Stimulated activated CD8-positive, alpha-beta memory T cell treated with anti-CD3 and anti-CD28 coated beads, Interleukin-12 subunit alpha, Interleukin-12 subunit beta, amount 100 ng/mL, for 4 hours (primary cell): ENCODE measurements at places on chromosomes 5 and 9.

DNA sequence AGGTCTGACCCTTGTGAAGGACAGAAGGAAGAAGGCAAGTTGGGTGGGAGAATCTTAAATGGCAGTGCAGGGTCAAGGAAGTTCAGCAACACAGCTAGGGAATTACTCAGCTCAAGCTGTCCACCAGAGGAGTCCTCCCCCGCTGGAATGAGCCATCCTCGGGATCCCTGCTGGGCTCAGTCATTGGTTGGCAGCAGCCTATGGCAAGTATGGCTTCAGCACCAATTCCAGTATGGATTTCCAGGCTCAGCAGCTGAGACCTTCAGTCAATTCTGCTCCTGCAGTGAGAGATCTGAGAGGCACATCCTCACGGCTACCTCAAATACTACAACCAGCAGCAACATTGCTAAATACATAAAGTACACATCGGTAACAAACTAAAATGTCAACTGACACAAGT is 280.6 kb upstream of the PIK3R1 start:
- DNase-seq = no peak

DNA sequence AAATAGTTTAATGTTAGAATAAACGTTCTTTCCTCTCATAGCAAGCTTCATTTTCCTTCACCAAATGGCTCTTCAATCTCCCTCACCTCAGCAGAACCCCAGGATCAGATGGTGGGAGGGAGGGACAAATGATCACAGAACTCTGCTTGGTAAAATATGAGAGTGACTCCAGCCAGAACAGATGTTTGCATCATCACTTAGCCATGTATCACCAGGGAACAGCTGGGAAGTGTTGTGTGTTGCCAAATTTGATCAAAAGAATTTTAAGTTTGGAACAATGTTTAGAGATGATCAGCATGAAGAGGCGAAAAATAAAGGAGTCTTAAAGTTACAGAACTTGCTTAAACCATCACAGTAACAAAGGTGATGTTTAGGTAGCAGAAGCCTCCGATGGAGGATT is 115.7 kb downstream of the FRMD3 start:
- no peak for DNase-seq

- no peak for DNase-seq
These were observed 40.4 kb downstream of the SPARC start for GRCh38 chr5:151646334-151646733.

- DNase-seq = no peak
These were observed 10.4 kb downstream of the TNIP1 start for GRCh38 chr5:151070449-151070848.

- DNase-seq = no peak
These were observed 7.8 kb upstream of the GADD45G start for GRCh38 chr9:89596937-89597555.

DNA sequence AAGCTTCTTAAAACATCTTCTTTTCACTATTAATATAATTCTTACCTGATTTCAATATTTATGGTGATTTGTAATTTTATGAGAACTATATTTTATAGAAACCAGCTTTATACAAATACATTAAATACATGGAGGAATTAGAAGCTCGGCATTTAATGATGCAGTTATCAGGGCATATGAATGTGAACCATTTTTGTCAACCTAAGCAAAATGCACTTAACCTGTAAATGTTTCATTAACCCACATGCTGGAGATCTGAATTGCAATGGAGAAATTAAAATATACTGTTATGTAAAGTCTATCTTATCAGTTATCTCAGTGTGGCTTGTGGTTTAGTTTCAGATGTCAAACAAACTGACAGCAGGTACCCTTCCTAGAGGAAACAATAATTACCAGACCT is 63.2 kb upstream of the CDH12 start:
- DNase-seq = no peak

DNA sequence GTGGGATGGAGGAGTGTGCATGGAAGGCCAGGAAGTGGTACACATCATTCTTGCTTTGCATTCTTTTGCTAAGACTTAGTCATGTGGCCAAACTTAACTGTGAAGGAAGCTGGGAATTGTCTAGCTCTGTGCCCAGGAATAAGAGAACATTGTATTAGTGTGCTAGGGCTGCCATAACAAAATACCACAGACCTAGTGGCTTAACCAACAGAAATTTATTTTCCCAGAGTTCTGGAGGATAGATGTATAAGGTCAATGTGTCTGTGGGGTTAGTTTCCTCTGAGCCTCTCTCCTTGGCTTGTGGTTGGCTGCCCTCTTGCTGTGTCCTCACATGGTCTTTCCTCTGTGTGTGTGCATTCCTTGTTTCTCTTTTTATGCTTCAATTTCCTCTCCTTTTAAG is 32.4 kb downstream of the NNT start:
- DNase-seq = no peak

DNA sequence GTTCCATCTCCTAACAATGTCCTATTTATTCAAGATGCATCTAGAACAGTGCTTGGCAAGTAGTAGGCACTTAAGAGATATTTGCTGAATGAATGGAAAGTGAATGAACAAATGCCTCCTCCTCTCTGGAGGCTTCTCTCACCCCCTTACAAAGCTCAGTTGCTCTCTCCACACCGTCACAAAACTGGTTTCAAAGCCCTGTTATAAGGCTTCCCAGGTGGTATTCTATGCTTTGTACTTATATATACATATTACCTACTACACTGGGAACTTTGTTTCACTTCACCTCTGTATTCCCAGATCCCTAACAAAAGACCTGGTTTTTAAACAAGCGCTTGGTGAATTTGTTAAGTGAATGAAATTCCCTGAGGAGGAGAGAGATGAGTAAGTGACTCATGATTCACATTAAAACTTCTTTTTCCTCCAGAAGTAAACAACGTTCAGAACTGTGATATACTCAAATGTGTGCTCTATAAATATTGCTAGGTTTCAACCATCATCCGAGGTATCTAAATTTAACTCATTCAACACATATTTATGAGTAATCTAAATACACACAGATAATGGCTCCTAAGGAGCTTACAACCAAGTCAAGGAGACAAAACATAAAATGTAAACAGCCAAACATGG is 36.0 kb downstream of the DENND1A start:
- no peak for DNase-seq

GRCh38 chr9:93465855-93466254 is 12.5 kb upstream of the FAM120AOS start:
- no peak for DNase-seq
